ENCODE measurements at places on chromosomes 3 and 15. TPM values are rescaled to one million over a fixed set of nuclear protein-coding genes. Genes with fewer than 3 reads are reported as not detected.

DNA sequence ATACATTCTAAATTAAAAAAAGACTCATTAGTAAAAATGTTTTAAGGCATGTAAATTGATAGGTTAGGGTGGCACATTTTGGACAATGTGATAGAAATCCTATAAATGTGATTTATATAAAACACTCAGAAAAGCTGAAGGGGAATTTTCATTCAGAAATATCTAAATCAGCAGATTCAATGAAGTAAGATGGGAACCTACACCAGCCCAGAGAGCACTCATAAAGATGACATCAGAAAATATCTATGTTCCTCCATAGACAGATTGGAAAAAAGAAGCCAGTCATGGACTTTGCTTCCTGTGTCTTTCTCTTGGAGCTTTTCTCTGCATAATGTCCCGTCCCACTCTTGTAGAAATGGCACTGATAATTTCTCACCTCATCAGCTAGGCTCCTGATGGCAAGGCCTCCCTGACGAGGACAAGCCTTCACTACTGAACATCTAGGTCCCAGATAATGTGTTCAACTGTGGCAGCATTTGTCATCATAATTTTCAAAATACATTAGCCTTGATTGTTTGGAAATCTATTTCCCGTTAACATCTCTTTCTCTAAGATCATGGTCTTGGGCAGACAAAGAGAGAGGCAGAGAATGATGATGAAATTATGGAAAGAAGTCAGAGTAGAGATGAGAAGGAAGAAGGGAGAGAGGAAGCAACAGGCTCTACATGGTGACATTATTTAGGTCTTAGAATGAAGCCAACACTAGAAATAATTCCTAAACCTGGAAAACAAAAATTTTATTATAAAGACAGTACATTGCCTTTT lies 354.4 kb downstream of the NTRK3 start:
- no peak for DNase-seq

- DNase-seq = no peak
Measured at GRCh38 chr15:80609512-80609946, 85.6 kb upstream of the ABHD17C start.

The CYP19A1 gene
- total RNA-seq = not detected

GRCh38 chr3:39751286-39751685 lies 58.1 kb upstream of the MYRIP start:
- no peak for DNase-seq

The GHRL gene
- total RNA-seq = not detected

GRCh38 chr3:160808838-160809237 lies 52.8 kb downstream of the PPM1L start:
- DNase-seq = peak; percentile 71

- no peak for DNase-seq
Measured at GRCh38 chr3:127796045-127796830, 26.1 kb downstream of the MGLL start.

- DNase-seq = no peak
Measured at GRCh38 chr15:71601038-71601834, 209.1 kb upstream of the NR2E3 start.

- no peak for DNase-seq
Measured at GRCh38 chr3:37680401-37680800, 181.3 kb upstream of the CTDSPL start.

The ECE2 gene
- total RNA-seq = not detected

The SLC22A14 gene
- total RNA-seq = not detected

The P2RY12 gene
- total RNA-seq = 0.42 TPM

DNA sequence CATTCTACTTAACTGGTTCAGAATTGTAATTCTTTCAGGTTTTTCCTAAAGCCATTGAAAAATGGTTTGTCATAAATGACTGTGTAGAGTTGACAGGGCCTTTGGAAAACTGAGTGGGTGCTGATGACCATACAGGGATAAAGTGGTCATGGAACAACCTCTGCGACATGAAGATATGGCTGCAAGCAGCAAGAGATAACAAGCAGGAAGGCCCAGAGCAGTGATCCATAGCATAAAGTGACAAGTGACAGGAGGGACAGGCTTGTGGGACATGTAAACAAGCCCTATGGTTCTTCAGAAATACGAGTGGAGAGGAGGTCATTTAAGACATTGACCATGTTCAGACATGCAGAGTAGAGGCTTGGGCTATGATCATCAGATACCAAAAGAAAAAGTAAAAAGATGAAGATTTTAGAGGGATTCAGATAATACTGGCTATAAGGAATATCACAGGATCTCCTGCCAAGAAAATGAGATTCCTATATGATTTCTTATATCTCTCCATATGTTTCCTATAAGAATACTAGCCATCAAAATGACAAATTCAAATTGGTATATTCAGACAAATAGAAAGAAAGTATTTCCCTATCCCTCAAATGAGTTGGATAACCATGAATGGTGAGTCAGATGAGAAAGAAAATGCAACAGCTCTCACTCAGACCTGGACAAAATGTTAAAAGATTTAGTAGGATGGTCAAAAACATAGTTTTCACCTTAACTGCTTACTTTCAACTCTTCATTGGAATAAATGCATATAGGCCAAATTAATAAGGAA lies 827.6 kb upstream of the CFAP20DC start:
- DNase-seq = no peak

The ATP13A5 gene
- not detected for total RNA-seq

The KATNBL1 gene
- total RNA-seq = 18.7 TPM

DNA sequence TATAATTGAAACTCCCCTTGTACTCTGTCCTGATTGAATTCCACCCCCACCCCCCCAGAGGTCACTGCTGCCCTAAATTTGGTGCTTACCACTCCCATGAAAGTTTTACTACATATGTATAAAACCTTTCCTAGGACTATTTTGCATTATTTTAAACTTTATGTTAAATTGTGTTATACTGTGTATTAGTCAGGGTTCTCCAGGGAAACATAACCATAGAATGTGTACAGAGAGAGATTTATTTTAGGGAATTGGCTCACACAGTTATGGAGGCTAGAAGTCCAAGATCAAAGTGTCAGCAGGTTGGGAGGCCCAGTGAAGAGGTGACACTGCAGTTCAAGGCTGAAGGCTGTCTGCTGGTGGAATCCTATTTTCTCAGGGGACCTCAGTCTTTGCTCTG lies 29.2 kb downstream of the BFSP2 start:
- no peak for DNase-seq

The SAMMSON gene
- not detected for total RNA-seq

The CHST13 gene
- 23.8 TPM for total RNA-seq

DNA sequence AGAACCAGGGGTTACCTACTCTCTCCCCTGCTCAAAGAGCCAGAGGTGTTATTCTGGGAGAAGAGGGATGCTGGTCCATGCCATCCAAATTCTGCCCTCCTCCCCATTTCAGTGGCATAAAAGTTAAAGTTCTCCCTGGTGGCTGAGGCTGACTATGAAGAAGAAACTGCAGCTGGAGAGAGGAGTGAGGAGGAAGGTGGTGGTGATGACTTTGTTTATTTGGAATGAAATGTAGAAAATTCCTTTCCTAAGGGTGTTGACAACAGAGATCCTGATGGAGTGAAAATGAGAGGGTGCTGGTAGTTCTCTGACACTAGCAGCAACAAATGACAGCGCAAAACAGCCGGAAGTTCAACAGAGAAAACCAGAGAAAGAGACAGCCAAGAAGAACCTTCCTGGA lies 100.4 kb downstream of the PCCB start:
- DNase-seq = no peak

DNA sequence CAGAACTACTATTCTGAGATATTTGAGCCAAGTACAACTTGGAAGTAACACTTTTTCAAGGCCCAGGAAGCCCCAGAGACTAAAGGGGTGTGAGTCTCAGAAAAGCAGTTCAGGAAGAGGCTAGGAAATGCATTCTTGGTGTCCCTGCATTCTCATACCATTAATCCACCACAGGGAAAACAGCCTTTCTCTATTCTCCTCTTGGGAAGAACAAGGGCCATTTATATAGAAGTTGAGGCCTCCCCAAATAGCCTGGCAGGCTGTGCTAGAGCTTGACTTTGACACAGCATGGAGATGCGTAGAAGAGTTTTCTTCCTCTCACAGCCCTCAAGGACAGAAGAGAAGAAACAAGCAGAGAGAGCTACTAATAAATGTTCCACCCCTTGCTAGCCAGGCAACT lies 5.5 kb upstream of the NR2C2 start:
- no peak for DNase-seq

DNA sequence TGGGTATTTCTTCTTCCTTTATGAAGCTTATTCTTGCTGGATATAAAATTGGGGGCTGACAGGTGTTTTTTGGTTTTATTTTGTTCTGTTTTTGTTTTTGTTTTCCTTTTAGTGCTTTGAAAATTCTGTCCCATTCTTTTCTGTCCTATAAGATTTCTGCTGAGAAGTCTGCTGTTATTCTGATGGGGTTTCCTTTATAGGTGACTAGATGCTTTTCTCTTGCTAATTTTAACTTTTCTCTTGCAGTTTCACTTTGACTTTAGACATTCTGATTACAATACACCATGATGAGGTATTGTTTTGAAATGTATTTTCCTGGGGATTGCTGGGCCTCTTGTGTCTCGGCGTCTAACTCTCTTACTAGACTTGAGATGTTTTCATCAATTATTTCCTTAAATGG lies 22.8 kb downstream of the TTC14 start:
- no peak for DNase-seq

The PDE8A gene
- total RNA-seq = 40.5 TPM

The ACVR2B gene
- total RNA-seq = 4.1 TPM

DNA sequence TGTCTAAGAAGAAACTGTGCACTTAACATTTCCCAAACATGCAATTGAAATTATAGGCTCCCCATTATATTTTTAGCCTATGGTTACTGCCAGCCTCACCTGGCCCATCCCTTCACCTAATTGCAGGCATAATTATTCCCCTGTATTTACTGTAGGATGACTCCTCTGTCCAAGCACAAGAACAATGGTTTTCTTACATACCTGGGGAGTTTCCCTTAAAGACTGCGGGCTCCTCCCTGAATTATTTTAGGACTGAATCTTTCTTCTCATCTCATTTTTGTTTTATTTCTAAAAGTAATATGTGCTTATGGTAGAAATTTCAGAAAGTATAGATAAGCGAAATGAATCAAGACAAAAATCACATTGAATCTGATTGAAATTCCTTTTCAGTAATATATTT lies 11.4 kb downstream of the TM4SF1 start:
- DNase-seq = no peak

DNA sequence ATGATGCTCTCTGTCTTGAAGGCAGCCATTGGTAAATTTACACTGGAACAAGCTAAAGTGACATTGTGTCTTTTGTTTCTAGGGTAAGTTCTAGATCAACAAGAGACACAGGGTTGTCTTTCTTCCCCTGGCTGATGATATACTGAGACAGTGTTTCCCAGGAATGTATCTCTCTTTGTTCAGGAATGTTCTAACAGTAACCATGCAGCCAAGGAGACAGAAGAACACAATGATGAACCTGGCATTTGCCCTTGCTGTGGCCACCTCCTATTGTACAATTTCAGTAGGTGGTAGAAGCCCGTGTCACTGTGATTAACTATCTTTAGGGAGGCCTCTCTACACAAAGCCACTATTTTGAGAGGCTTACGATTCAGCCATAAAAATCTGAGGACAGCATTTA lies 130.7 kb downstream of the LRTM1 start:
- DNase-seq = no peak

GRCh38 chr15:49168016-49168415 lies 2.0 kb upstream of the GALK2 start:
- DNase-seq = no peak

DNA sequence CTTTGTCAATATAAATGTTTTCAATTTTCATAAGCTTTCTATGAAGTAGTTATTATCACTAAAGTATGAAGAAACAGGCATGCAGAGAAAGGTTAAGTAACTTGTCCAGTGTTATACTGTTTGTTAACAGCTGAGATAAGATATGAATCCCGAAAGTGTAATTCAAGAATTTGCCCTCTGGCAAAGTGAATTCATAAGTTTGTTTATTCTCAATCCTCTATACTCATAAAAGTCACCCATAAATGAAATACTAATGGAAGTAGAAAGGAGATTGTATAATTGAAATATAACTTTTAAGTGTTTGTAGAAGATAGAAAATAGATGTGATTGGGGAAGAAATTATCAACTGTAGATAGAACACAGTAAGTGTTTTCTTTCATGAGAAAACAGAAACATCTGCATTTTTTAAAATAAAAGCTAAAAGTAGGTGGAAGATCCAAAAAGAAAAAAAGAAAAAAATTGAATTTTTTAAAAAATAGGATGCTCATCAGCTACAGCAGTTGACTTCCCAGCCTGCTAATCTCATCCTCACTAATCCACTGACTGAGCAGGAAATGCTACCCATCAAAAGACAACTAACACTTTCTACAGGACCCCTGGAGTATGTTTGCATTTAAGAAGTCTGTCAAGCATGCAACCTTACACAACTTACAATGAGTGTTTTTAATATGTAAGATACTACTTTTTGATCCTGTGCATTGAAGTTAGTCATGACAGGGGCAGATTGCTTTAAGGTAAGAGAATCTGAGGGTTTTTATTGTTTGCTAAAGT lies 878.1 kb downstream of the SI start:
- no peak for DNase-seq

GRCh38 chr3:178494386-178494785 lies 41.9 kb upstream of the KCNMB2 start:
- no peak for DNase-seq

DNA sequence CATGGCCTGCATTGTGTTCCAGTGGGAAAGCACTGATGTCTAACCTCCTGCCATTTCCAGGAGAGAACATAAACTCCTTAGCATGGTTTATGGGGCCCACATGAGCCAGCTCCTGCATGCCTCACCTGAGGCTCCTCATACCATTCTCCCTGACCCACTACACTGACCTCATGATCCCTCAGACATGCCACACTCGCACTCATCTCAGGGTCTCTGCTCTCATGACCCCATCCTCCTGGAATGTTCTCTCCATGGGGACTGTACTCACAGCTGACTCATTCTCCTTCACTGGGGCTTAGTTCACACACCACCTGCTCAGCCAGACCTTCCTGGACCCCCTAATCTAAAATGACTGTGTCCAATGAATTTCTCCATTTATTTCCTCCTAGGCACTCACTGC lies 4.0 kb upstream of the LMCD1 start:
- no peak for DNase-seq

- no peak for DNase-seq
Measured at GRCh38 chr3:77412584-77412983, 372.7 kb downstream of the ROBO2 start.

The LEKR1 gene
- total RNA-seq = 0.49 TPM

GRCh38 chr3:185630182-185630622 lies 44.1 kb downstream of the SENP2 start:
- no peak for DNase-seq

DNA sequence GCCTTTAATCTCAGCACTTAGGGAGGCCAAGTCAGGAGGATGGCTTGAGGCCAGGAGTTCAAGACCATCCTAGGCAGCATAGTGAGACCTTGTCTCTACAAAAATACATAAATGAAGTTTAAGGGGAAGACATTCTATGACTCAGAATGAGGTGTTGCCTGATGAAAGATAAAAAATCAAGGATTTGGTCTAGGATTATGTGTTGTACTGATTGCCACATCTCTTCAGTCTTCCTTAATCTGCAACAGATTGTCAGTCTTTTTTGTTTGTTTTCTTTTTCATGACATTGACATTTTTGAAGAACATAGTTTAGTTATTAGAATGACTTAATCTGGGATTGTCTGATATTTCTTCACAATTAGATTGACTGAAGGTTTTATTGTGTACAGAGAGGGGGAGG lies 26.3 kb upstream of the DPPA4 start:
- DNase-seq = no peak
